Glutamatergic neuron (in vitro differentiated cells): ENCODE measurements at places on chromosomes 5 and 9. TPM values are rescaled to one million over a fixed set of nuclear protein-coding genes. Genes with fewer than 3 reads are reported as not detected.

Gene GFI1B
- not detected for total RNA-seq

Gene PROB1
- 1.3 TPM for total RNA-seq

Gene CCNI2
- total RNA-seq: 0.17 TPM

Gene HNRNPAB
- total RNA-seq: 281 TPM

Gene ANXA2R
- total RNA-seq: 1.6 TPM

Gene SPINK4
- total RNA-seq: not detected

Gene FOXD4L5
- not detected for total RNA-seq

Gene NRG2
- total RNA-seq: 0.81 TPM

Gene CAMK4
- 33.7 TPM for total RNA-seq

Gene PCDHGA10
- 16.6 TPM for total RNA-seq

Gene PDLIM4
- total RNA-seq: 81.6 TPM

Gene LURAP1L
- 25.6 TPM for total RNA-seq

Gene CCDC180
- total RNA-seq: 13.1 TPM

Gene CNTRL
- 9.5 TPM for total RNA-seq

Gene BTNL8
- total RNA-seq: not detected

Gene SLC6A18
- total RNA-seq: not detected

Gene PNPLA7
- 6.7 TPM for total RNA-seq

Gene IFNK
- not detected for total RNA-seq

Gene PDCD1LG2
- not detected for total RNA-seq

Gene SPINK7
- total RNA-seq: not detected

Gene SPATA31A3
- total RNA-seq: not detected

Gene ECSCR
- total RNA-seq: not detected

Gene DDX4
- total RNA-seq: 0.27 TPM

Gene EGFLAM
- 13.2 TPM for total RNA-seq

Gene PGM5
- not detected for total RNA-seq
